ENCODE measurements at places on chromosomes 3 and 15.

GRCh38 chr3:193782747-193783146, 189.7 kb downstream of the OPA1 start:
- DNase-seq, result no peak

- DNase-seq, result no peak
Observed at GRCh38 chr15:101498717-101499480, 9.4 kb upstream of the PCSK6 start.

DNA sequence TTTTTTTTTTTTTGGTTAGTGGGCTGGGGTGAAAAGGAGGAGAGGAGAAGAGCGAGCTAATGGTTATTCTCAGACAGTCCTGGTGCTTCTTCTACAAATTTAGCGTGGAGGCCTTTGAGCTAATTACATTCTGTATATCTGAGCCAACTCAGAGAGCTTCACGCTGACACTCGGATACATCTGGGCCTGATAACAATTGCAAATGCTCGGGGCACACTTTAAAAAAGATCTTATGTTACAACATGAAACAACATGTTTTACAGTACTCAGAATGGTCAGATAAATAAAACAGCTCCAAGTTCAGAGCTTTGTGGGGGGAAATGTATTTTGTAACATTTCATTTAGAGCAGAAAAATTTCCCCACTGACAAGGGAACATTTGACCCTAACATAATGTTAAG, 966.9 kb upstream of the NR2F2 start:
- no peak for DNase-seq

DNA sequence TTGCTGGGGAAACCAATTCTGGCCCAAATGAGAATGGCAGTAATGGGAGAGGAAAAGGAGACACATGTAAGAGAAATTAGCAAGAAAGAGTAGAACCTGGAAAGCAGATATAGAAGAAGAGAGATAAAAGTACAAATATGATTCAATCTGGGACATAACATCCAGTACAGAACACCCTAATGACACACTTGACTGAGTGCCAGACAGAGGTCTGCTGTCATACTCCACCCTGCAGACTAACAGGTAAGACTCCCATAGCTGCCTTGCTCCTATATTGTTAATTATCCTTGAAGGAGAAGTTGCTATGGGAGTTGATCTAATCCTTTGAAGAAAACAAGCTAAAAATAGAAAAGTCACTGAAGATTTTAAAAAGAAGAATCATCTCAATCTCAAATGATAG, 21.1 kb downstream of the CCPG1 start:
- DNase-seq, result no peak

DNA sequence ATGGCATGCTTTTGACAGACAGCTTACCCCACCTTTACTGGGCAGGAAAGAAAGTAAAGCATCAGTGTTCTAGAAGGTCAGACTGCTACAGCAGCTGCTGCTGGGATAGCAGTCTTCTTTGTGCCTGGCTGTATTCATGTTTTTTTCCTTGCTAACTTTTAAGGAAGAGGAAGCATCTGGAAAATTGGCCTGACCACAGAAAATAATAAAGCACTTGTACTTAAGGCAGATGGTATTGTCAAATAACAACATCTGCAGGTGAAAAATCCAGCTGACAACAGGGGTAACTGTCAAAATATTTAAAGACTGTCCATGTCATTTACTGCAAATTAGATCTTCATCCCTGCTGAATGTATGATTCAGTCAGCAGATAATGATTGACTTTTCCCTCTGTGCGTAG, 229.0 kb downstream of the OXSM start:
- DNase-seq, result no peak

DNA sequence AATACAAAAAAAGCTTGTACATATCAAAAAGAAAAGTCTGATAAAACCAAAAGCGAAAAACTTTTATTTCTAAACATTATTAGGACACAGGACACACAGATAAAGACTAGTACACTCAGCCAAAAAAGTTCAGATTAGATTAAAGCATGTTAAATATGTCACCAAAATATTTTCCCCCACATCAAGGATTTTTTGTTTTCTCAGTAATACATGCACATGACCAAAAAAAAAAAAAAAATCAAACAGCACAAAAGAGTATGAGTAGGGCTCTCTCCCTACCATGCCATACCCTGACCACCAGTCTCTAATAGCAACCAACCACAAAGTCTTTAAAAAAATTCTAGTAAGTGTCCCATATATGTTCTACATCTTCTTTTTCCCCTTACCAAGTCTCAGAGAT, 77.4 kb downstream of the LRRFIP2 start:
- no peak for DNase-seq

DNA sequence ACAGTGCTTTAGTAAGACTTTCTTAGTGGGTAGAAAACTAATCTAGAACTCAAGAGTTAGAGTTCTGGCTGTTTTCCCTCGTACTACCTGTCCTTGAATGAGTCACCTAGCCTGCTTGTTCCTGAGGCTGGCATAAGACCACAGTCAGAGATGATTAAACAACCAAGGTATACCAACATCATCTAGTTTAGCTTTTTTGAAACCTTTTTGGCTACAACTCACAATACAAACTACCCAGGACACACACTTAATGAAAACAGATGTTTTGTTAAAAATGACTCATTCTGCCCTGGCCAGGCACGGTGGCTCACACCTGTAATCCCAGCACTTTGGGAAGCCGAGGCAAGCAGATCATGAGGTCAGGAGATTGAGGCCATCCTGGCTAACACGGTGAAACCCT, 4.6 kb downstream of the MCCC1 start:
- no peak for DNase-seq

GRCh38 chr3:184508938-184509337, 52.6 kb upstream of the EPHB3 start:
- no peak for DNase-seq

DNA sequence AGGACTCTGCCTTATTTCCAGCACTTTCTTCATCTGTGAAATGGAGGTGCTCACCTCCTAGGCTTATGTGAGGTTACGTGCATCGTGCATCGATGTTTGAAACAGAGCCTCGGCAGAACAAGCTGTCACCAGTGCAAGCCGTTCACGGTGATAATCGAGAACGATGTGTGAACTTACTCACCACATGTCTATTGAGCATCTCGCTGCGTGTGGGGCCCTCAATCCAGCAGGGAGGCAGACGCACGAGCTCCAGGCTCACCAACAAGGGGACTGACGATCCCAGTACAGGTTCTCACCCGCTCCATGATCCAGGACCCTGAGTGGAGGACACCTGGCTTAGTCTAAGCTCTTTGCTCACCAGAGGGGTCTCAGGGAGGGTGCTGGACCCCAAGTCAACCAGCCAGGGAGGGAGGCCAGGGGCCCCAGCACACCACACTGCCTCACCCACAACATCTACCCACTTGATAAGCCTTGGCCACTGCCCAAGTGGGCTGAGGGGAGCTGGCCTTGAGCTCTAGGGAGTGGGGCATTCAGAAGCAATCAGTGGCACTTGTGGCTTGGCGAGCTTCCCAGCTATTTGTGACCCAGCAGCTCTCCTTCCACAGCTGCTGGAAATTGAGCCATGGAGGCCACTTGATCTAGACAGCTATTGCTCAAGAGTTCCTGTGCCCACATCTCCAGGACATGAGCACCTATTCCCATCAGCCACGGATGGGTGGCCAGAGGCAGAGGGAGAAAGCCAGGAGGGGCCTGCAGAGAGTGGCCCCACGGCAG, 34.4 kb upstream of the SLC6A1 start:
- no peak for DNase-seq

Data from ACHN (cell line).